ENCODE measurements at places on chromosomes 6 and 20. TPM values are rescaled to one million over a fixed set of nuclear protein-coding genes. Genes with fewer than 3 reads are reported as not detected.

The TBX18 gene
- 0.53 TPM for polyA plus RNA-seq

DNA sequence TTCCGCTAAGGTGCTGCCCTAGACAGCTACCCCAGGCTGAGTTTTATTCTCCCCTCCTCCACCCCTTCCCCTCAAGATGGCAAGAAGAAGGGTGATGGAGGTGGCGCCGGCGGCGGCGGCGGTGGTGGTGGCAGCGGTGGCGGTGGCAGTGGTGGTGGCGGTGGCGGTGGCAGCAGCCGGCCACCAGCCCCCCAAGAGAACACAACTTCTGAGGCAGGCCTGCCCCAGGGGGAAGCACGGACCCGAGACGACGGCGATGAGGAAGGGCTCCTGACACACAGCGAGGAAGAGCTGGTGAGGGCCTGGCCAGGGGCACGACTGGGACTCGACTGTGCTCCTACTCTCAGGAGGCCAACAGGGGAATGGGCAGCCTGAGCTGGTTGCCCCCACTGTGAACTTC is 35.1 kb downstream of the EIF2S2 start:
- H3K36me3 ChIP-seq, result peaks cover 55% of the 10 kb centered on the region
- H3K4me1 ChIP-seq, result no peaks in the 10 kb centered on the region
- H3K4me3 ChIP-seq, result no peak overlapping the region
- H3K27me3 ChIP-seq, result no peaks in the 10 kb centered on the region
- no peak overlapping the region for H3K27ac ChIP-seq

The MUC21 gene
- polyA plus RNA-seq, result 131 TPM

DNA sequence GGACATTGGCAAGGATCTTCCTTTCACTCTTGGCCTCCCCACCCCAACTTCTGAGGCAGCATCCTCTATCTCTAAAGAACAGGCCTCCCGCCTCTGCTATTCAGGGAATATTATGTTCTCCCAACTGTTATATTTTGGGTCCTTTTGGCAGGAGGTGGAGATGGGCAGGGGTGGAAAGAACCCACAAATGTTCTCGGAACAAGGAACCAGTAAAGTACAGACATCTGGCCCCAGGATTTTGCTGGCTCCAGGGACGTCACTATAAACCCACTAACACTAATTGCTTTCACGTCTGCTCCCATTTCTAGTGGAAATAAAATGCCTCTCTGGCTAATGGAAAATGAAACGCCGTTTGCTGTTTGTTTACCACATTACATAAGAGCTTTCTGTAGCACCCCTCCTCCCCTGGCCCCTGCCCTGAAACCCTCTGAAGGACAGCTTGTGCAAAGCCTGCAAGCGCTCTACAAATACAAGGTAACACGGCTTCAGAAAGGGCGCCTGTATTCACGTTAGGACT is 77.7 kb upstream of the TBC1D7 start:
- peaks cover 22% of the 10 kb centered on the region for H3K4me1 ChIP-seq
- H3K27me3 ChIP-seq, result no peaks in the 10 kb centered on the region
- H3K4me3 ChIP-seq, result no peak overlapping the region
- DNase-seq, result peak; percentile 51

DNA sequence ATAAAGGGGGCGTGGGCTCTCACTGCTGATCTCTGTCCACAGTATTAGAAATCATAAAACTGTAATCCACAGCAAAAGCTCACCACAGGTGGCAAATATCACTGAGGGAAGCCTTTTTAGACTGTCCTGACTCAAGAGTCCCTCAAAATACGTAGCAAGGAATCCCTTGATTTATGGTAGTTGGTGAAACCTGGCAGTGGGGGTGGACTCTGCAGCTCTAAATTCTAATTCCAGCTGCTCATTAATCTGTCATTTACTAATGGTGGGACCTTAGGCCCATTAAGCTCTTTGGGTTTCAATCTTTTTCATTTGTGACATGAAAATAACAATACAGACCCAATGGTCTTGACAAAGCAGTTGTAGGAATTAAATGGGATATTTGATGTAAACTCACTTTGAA is 32.3 kb downstream of the GMDS start:
- H3K36me3 ChIP-seq, result no peaks in the 10 kb centered on the region
- no peak overlapping the region for H3K27ac ChIP-seq
- H3K4me1 ChIP-seq, result peaks cover 7% of the 10 kb centered on the region
- no peak for DNase-seq
- no peak overlapping the region for H3K4me3 ChIP-seq
- H3K27me3 ChIP-seq, result no peaks in the 10 kb centered on the region

- no peaks in the 10 kb centered on the region for H3K36me3 ChIP-seq
- H3K27ac ChIP-seq, result no peak overlapping the region
- no peak overlapping the region for H3K4me3 ChIP-seq
- H3K27me3 ChIP-seq, result no peaks in the 10 kb centered on the region
Measured at GRCh38 chr6:162090734-162091133, 636.8 kb downstream of the PRKN start.

GRCh38 chr20:4844325-4844724 is 122.6 kb downstream of the PRND start:
- H3K4me3 ChIP-seq, result no peak overlapping the region
- DNase-seq, result no peak
- no peaks in the 10 kb centered on the region for H3K27me3 ChIP-seq
- H3K4me1 ChIP-seq, result no peaks in the 10 kb centered on the region
